ENCODE measurements at places on chromosomes 12 and 14.

GRCh38 chr14:68757618-68758081 is 35.2 kb downstream of the ZFP36L1 start:
- peak; percentile 95 for DNase-seq

- peak; percentile 59 for DNase-seq
Observed at GRCh38 chr12:109389146-109389545, 41.4 kb downstream of the MYO1H start.

- DNase-seq = peak; percentile 88
Observed at GRCh38 chr12:132024758-132025157, 75.0 kb downstream of the EP400 start.

- DNase-seq = no peak
Observed at GRCh38 chr14:70425354-70425753, 8.5 kb upstream of the SYNJ2BP start.

DNA sequence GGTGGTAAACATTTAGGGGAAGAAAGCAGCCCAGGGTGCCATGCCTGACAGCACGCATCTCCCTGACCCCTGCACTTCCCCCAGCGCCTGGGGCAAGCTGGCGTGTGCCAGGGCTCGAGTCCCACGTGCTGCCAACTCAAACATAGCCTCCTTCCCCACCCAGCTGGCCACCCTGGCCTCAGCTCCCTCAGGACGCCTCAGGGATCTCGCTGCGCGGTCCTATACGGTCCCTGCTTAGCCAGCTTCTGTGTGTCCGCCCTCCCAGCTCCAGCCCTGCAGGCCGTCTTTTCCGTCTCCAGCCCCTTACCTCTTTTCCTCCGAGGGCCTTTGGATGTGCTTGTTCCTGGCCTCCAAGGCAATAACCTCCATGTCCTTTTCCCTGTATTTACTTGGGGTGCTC is 71.0 kb downstream of the TESC start:
- no peak for DNase-seq

GRCh38 chr12:28620281-28620680 is 430.0 kb downstream of the CCDC91 start:
- DNase-seq = no peak

DNA sequence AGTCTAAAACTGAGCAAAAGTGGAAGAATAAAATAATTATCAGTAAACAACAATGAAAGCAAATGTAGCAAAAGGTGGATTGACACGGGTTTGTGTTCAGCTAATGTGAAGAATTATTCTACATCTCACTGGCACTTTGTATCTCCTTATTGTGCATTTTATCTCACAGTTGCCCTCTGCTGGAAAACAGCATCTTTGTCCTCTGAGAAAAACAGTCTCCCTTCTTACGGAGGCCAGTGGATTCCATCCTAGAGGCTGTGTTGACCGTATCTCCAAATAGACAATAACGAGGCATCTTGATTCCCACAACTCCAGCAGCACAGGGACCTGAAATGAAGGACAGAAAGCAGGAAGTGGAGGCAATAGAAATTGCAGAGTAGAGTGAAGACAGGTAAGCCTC is 51.3 kb upstream of the PLBD1 start:
- DNase-seq = peak; percentile 30
